Astrocyte of the spinal cord (primary cell): ENCODE measurements at places on chromosomes 1 and 21.

- DNase-seq, result no peak
These were observed 140.6 kb downstream of the MRPS6 start for GRCh38 chr21:34213959-34214358.

- DNase-seq, result no peak
These were observed 210.9 kb downstream of the LTN1 start for GRCh38 chr21:28781602-28782276.

DNA sequence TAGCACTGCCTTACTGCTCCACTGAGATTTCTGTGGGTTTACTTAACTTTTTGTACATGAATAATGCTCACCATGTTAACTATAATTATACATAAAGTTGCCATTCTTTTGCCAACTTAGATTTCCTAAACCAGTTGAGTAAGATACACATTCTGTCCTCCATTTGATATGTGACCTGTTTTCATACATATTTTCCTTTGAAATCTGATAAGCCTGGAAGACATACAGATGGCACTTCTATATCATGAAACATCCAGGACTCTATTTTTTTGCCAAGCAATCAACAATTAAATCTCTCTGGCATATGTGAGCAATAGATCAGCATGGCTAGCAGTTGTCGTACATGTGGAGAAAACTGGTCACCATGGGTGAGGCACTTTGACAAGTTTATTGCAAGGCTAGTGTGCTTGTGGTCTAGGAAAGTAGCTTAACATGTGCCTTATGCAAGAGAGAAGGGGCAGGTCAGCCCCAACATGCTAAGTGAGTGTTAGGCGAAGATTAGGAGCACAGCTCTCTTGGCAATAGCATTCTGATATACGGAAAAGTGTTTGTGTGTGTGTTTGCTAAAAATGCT, 14.2 kb downstream of the PRRX1 start:
- no peak for DNase-seq

- no peak for DNase-seq
These were observed 819.3 kb downstream of the PLA2G4A start for GRCh38 chr1:187648091-187648490.

DNA sequence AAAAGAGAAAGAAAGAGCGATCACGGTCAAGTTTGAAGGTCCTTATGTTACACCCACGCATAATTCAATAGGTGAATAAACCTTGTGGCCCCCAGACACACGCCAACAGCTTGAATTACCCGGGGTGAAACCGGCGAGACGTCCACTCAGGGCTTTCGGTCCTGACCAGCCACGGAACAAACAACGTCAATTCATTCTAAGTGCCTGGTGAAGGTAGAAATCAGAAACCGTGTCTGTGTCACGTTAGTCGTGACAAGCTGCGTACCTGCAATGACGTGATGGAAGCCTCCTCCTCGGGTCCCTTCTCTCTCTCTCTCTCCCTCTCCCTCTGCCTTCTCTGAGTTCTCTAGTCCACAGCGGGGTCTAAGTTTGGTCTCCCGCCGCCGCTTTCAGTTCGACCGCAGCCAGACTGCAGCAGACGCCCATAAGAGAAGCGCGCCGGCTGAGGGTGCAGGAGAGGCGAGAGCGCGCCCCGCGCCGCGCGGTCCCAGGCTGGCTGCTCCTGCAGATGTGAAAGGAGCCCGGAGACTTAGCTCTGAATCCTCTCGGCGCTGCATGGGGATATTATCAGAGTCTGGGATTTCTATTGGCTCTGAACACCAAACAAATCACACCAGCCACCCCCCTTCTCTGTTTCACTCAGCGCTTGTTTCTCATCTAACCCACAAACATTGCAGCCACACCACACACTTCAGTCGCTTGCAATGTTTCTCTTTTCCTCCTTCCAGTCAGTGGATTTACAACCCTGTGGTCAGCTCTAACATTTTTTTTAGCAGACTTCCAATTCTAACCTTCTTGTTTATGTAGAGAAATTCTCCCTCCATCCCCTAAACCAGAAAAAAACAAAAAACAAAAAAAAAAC, at the start of gene GREM2:
Gene GREM2 (minus strand): TSS at position 537 of the 862 bp plus-strand sequence. CDS start 118,680 bp downstream, outside the sequence.
- DNase-seq, result peak; percentile 93

- DNase-seq, result no peak
These were observed 311.8 kb upstream of the DPYD start for GRCh38 chr1:98232678-98233077.

DNA sequence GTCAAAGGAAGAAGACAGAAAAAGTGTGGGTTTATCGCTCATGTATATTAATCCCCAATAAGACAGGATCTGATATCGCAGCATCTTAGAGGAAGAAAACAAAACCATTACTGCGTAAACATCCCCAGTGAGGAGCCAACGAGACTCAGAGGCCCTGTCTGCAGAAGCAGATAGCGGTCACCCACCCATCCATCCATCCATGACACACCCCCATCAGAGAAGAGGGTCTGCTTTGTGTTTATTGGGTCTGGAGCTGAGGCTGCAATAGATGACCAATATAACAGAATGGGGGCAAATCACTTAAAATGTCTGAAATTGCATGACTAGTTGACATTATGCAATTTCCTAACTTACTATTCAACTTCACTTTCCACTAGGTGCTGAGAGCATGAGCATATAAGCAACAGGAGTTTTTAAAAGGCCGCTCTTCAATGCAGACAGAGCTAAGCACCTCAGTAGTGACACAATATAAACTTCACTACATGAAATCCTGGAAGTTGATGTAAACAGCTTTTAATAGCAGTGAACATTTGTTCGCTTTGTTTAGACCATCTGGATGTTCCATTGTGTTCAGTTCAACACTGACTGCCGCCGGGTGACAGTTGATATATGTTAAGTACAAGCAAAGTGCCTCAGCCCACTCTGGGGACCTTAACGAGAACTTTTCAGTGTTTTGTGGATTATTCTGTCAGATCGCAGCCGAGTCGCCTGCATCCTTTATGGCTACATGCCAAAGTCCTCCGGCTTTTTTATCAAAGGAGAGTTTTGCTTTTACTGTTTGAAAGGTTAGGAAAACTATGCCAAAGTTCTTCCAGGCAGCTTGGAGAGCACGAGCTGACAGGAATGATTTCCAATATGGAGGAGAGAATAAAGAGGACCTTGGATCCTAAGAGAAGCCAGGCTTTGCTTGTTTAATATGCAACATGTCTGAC, 167.5 kb downstream of the ZNF281 start:
- DNase-seq, result no peak

DNA sequence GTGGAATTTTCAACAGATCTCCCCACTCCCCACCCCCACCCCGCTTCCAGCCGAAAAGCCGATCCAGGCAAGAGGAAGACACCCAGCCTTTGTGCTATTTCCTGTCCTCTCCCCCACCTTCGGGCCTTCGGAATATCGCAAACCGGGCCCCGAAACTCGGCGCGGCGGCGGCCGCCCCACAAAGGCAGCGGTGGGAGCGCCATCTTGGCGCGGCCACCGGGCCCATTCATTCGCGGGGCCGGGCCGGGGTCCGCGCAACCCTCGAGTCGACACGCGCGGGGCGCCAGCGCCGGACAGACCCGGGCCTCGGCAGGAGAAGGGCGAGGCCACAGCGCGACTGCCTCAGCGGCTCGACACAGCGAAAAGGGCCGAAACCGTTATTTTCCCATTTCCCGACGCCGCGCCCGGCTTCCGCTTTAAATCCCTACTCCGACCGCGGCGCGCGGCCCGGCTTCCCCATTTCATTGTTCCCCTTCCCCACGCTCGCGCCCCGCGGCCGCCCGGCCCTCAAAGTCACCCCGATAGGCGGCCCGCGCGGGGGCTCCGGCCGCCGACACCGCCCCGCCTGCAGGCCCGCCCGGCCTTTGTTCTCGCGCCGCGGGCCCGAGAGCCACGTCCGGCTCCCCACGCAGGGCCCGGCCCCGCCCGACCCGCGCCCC, 911 bp downstream of the GNB1 start:
- DNase-seq, result no peak
